SHP77 (cell line): ENCODE measurements at places on chromosomes 3 and 15.

- no peak for DNase-seq
Measured at GRCh38 chr3:89682556-89682955, 575.1 kb downstream of the EPHA3 start.

- DNase-seq = no peak
Measured at GRCh38 chr3:89105503-89105902, 1.9 kb upstream of the EPHA3 start.

GRCh38 chr3:35777065-35777464, 137.7 kb downstream of the ARPP21 start:
- no peak for DNase-seq

- DNase-seq = peak; percentile 80
Measured at GRCh38 chr3:183252973-183253527, at the start of gene B3GNT5. TSS of gene B3GNT5 (plus strand) at chr3:183253253. CDS start at chr3:183269799, 16,546 bp downstream.

DNA sequence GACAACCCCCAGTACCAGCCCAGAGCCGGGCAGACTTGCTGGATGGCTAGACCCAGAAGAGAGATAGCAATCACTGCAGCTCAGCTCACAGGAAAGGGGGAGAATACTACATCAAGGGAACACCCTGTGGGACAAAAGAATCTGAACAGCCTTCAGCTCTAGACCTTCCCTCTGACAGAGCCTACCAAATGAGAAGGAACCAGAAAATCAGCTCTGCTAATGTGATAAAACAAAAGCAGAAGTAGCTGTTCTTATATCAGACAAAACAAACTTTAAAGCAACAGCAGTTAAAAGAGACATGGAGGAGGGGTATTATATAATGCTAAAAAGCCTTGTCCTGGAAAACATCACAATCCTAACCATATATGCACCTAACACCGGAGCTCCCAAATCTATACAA, 283.3 kb downstream of the KLF13 start:
- no peak for DNase-seq

GRCh38 chr3:71854706-71855105, 69.8 kb upstream of the PROK2 start:
- DNase-seq = no peak

GRCh38 chr3:43523454-43524053, 98.3 kb downstream of the ANO10 start:
- DNase-seq = no peak

- DNase-seq = no peak
Measured at GRCh38 chr15:46441294-46442062, 806.6 kb downstream of the SQOR start.

DNA sequence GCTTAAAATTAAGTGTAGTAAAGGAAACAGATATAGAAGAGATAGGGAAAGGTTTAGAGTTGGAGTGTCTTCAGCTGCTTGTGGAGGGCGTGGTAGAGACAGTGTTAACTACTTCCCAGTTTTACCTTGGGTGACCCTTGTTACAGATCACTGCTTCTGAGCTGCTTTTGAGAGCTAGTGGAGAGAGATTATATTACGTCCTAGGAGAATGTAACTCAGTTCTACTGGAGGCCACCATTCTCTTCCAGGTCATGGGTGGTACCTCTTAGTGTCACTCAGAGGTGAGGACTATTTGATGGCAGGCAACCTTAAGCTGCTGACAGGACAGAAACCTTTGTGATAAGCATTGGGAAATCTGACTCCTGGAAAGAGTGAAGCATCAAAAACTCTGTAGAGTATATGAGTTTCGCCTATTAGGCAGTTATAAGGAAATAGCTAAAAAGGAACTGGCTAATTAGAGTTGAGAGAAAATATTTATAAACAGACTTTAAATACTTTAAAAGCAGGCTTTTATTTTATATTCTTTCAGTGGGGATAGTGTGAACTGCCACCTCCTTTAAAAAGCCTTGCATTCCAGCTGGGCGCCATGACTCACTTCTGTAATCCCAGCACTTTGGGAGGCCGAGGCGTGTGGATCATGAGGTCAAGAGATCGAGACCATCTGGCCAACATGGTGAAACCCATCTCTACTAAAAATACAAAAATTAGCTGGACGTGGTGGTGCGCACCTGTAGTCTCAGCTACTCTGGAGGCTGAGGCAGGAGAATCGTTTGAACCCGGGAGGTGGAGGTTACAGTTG, 106.5 kb downstream of the ZNF609 start:
- DNase-seq = no peak
